Stimulated activated CD4-positive, alpha-beta T cell treated with anti-CD3 and anti-CD28 coated beads, Interleukin-2, amount 100 ng/mL, for 24 hours (primary cell): ENCODE measurements at places on chromosomes 13 and 19.
A peak's percentile ranks its signal among the peaks of the same experiment; 100 is the strongest.

DNA sequence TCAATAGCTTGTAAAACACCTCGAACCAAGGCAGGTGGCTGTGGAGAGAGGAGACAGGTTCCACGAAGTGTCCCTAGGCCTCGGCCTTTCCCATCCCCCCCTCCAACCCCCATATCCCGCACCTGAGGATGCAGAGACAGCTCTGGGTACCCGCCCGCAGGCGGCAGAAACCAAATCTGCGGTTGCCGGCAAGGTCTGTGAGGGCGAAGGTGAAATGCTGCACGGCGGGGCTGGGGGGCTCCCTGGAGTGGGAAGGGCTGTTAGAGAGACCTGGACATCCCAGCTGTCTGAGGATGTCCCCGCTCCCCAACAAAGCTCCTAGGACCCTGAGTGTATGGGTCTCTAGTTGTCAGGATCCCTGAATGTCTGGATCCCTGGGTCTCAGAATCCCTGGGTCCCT is 2.8 kb downstream of the DENND1C start:
- no peak for DNase-seq

GRCh38 chr13:107864543-107865317 is 350.6 kb downstream of the LIG4 start:
- peak; percentile 2 for DNase-seq

GRCh38 chr13:67117010-67117550 is 113.1 kb downstream of the PCDH9 start:
- no peak for DNase-seq

GRCh38 chr19:36674201-36674600 is 7.6 kb upstream of the ZNF461 start:
- no peak for DNase-seq

DNA sequence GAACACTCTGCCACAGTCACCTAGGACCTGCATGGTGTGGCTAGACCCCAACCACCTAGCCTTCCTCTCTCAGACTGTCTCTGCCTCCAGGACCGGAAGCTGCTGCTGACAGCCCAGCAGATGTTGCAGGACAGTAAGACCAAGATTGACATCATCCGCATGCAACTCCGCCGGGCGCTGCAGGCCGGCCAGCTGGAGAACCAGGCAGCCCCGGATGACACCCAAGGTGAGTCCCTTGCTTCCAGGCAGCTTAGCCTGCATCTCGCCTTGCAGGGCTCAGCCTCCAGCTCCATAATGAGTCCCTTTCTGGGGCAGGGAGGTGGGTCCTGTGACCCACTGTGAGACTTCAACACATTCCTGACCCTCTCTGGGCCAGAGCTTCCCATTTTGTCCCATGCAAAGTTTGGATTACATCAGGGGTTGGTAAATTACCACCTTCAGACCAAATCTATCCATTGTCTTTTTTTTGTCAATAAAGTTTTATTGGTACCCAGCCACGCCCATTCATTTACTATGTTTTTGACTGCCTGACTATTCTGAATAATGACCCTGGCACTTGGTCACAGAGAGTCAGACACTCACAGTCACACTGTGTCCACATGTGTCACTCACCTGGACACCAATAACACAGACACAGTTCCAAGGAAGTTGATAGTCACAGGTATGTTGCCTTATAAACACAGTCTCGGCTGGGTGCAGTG is 13.4 kb downstream of the PKN1 start:
- DNase-seq = no peak

- peak; percentile 90 for DNase-seq
Measured at GRCh38 chr19:49812997-49813861, at the start of gene FUZ. Gene FUZ (minus strand): TSS chr19:49813292. CDS start chr19:49813106, 186 bp downstream.

DNA sequence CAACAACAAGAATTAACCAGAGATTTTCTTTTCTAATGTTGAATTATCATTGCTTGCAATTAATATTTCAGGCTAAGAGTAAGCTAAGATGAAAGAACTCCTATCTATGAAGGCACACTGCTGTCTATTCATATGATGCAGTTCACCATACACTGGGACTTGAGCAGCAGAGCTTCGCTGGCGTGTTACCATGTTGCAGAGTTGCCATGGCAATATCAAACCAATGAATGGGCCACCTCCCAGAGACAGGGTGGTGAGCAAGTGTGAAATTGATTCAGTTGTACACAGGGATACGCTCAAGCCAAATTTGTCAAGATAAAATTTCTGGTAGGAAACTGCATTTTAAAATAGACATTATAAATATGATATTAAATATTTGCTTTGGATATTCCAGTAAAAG is 69.3 kb upstream of the MYO16 start:
- DNase-seq = no peak
